ENCODE measurements at places on chromosomes 2 and 18.

- DNase-seq: no peak
Observed at GRCh38 chr2:64562148-64562784, 38.1 kb downstream of the AFTPH start.

DNA sequence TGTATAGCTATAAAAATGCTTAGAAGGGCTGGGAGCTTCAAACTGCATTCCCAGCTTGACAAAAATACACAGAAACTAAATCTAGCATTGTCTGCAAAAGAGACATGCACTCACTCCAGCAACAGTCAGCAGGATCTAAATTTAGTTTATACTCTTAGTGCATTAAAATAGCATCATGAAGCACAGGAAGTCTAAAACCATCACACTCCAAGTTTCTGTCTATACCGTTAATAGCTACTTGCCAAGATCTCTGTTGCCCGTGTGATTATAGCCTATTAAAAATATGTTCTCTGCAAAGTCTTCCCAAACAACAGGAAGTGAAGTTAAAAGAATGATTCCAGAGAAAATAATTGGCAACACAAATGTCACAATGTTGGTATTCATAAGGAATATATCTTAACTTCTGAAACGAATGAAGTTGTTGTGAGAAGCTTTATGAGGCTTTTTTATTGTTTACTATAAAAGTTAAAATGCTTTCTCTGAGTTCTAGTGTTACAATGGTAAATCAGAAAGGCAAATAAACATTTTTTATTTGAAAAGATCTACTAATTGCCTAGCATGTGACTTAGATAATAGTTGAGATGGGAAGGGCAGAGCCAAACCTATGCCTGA is 184.2 kb downstream of the ZNF385B start:
- no peak for DNase-seq

- DNase-seq: no peak
Observed at GRCh38 chr2:162706770-162707169, 131.8 kb downstream of the KCNH7 start.

DNA sequence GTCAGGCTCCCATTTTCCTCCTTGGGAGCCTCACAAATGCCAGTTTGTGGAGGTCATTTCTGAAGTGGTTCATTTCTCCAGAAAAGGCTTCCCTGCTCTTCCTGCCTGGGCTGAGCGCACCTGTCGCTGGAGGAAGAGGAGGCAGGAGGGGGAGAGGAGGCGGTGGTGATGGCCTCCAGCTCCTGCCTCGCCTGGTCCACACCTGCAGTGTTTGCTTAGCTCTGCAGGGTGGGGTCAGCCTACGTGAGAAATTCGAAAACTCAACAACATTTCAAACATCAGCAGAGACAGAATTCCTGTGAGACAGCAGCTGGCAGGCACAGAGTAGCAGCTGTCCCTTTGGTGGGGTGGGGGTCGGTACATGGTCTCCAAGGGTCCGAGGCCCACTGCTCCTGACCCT is 7.9 kb downstream of the IMPA2 start:
- no peak for DNase-seq

GRCh38 chr18:2911533-2911932 is 64.7 kb downstream of the EMILIN2 start:
- DNase-seq: no peak

DNA sequence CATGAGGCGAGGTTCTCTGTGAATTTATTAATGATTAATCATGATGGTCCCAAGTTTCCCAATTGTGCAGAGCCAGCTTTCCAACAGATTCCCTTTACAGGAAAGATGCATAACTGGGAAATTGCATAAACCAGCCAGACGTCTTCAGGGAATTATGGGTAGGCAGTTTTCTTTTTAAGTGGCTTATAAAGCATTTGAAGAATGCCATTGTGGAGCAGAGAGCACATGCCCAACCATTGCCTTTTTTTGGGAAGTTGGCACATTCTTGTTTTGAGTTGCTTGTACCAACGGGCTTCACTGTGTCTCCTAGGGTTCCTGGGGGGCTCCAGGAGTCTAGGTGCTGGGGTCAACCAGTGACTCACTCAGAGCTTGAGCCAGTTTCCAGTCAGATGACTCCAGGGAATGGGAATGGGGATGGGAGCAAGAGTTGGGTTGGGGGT is 231.7 kb upstream of the FOSL2 start:
- no peak for DNase-seq

- no peak for DNase-seq
Observed at GRCh38 chr18:42658171-42658570, 457.3 kb downstream of the RIT2 start.

- no peak for DNase-seq
Observed at GRCh38 chr2:45776160-45776955, 124.9 kb downstream of the PRKCE start.

GRCh38 chr2:207233731-207234130 is 68.0 kb upstream of the KLF7 start:
- DNase-seq: no peak

DNA sequence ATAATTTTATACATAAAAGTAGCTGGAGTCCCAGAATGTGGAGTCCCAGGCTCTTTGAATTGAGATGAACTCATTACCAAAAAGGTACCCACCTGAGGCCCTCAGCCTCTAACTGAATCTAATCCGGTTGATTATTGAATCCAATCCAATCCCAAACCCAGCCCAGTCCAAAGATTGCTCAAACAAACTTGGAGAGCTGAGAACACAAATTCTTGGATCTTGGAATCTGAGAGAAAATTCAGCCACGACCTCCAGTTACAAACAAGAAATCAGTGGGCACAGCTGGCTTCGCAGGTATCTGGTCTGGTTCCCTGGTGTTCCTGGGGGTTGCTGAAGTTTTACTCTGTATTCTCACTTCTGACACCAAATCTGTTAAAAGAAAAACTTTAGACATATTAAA is 28.4 kb upstream of the RHOB start:
- DNase-seq: no peak

DNA sequence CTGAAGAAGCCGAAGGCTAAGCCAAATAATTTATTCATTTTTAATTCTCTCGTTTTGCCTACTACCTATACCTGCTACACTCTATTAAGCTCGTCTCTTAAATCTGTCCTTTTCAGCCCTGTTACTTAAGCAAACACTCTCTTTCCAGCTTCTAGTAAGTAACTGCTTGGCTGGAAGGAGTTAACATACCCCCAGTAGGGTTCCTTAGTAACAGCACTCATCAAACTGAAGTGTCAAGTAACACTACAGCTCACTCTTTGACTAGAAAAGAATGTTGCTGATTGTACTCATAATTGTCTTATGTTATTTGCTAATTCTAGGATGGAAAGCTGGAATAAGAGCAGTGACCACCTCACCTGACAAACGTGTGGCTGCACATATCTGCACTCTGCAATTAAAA is 120.0 kb upstream of the SCN7A start:
- no peak for DNase-seq

DNA sequence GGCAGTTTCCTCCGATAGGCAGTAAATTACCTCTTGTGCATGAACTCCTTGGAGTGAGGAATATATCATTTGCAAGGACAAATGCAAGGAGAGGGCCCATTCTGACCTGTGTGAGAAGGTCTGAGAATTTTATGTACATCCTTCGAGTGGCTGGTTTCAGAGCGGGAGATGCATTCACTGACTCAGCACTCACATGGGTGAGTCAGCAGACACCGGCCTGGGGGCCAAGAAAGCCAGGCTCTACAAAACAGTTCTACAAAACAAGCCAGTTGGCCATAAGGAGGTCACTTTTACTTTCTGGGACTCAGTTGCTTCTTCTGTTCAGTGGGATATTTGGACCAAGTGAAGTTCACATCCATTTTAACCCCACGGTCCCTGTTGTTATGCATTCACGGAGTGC is 35.3 kb downstream of the CYP26B1 start:
- DNase-seq: no peak

DNA sequence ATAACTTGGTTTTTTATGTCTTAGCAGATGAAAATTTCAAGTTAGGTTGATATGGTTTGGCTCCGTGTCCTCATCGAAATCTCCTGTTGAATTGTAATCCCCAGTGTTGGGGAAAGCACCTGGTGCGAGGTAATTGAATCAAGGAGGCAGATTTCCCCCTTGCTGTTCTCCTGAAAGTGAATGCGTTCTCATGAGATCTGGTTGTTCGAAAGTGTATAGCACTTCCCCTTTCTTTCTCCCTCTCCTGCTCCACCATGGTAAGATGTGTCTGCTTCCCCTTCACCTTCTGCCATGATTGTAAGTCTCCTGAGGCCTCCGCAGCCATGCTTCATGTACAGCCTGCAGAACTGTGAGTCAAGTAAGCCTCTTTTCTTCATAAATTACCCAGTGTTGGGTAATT is 242.1 kb upstream of the TNP1 start:
- DNase-seq: no peak

DNA sequence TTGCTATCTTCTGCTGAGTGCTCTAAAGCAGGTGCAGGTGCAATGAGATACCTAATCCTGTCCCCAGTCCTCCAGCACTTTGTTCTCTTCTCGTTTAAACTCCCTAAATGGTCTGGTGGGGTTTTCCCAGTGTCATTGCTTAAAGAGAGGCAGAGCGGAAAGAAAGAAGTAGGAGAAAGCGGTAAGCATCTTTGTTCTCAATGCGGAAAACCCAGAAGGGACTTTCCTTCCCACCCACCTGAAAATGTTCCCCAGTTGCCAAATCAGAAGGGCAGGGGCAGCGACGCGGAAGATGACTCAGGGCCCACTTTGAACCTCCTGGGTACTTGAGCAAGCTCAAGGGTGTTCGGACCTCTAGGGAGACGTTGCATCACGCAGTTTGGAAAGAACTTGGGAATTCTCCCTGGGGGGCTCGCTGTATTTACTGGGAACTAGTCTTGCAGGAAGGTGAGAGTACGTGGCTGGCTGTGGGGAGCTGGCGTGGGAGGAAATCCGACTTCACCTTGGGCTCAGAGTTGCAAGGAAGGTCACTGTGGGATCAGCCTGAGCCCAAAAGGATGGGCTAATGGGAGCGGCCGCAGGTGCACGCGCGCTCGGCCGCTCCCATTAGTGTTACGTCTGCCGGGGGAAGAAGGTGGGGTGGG is 589 bp upstream of the SGPP2 start:
- no peak for DNase-seq

DNA sequence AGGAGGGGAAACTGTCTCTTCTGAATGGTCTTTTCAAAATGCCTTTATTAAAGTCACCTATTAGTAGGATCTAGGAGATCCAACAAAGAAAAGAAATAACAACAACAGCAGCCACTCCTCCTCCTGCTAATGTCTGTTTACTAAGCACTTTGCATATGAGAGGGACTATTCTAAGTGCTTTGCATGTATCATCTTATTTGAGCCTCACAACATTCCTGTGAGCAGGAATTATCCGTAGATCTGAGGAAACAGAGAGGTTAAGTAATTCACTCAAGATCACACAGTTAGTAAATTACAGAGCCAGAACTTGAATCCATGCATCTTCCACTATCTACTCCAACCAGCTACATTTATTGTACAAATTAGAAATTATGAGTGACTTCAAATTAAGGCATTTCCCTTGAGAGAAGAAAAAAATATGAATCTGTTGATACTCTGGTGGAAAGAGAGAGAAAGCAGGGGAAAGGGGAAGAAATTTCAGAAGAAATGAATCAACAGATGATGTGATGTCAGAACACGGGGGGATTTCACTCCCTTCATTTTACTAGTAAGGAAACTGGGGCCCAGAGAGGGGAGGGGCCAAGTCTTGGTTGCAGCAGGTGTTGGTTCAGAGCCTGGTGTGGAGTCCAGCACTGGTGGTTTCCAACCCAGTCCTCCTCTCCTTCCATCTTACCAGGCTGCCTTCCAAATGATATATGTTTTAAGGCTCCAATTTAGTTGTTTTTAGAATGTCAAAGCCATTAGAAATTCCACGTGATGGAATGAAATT is 49.7 kb downstream of the TSN start:
- DNase-seq: no peak

GRCh38 chr18:33830213-33830612 is 252.2 kb downstream of the ASXL3 start:
- DNase-seq: no peak

- DNase-seq: no peak
Observed at GRCh38 chr2:191250400-191250799, 5.2 kb downstream of the MYO1B start.

GRCh38 chr2:235958931-235959410 is 209.2 kb downstream of the GBX2 start:
- DNase-seq: no peak

- no peak for DNase-seq
Observed at GRCh38 chr2:133717497-133717896, 149.2 kb upstream of the NCKAP5 start.

GRCh38 chr2:179636100-179636980 is 225.1 kb downstream of the ZNF385B start:
- DNase-seq: no peak

DNA sequence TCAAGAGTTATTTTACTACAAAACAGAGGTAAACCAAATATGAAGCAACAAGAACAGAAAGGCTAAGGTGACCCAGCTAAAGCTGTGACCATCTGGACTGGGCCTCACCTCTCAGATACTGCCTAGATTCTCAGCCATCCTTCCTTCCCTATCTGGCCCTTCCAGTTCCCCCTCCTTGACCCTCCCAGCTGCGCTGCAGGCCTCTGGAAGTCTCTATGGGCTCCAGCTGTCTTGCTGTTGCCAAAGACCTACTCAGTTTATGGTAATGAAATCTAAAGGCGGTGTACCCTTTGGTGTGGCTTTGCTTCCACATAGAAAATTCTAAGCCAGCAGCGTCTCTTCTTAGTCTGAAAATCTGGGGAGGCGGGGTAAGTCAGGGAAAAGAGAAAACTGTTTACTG is 55.7 kb downstream of the ARHGEF33 start:
- no peak for DNase-seq

- no peak for DNase-seq
Observed at GRCh38 chr2:102074152-102074783, 68.3 kb upstream of the IL1R1 start.

GRCh38 chr2:233673896-233674295 is 2.2 kb downstream of the UGT1A9 start:
- no peak for DNase-seq

- DNase-seq: no peak
Observed at GRCh38 chr2:124301915-124302314, 276.8 kb downstream of the CNTNAP5 start.

DNA sequence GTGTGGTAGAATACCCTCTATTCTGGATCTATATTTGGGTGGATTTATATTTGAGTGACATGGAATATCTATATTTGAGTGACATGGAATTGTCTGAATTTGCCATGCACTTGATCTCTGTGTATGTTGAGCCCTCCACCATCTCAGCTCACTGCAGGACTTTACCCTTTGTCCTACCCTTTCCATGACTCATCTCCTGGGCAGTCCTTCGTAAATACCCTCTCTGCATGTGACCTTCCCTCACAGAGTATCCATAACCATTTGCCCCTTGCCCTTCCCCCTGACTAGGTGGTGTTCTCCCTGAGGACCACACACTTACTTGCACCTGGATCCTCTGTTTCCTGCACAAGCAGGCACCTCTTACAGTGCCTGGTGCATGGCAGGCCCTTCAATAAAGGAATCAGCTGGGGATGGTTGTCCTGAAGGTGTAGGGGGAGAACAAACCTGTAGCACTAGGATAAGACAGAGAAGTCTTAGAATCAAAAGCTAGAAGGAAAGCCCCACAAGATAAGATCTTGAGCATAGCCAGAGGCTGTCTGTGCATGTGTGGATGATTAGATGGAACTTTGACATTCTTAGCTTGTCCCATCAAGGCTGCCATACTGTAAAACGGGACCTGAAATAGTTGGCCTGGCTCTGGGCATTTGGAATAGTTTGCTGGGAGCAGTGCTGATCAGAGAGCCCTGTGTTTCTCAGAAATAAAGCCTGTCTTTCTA is 230.4 kb downstream of the FHOD3 start:
- DNase-seq: no peak

- no peak for DNase-seq
Observed at GRCh38 chr18:37913051-37913450, 347.5 kb upstream of the CELF4 start.

Measured in stimulated activated CD8-positive, alpha-beta memory T cell treated with anti-CD3 and anti-CD28 coated beads, Interleukin-7, amount 100 ng/mL, for 4 hours (primary cell).